Stimulated activated CD4-positive, alpha-beta T cell treated with anti-CD3 and anti-CD28 coated beads, Interleukin-1b, Interleukin-23, amount 100 ng/mL, for 48 hours (primary cell): ENCODE measurements at places on chromosomes 12 and 14.
A peak's percentile ranks its signal among the peaks of the same experiment; 100 is the strongest.

GRCh38 chr12:88638966-88639760 is 58.9 kb upstream of the KITLG start:
- DNase-seq, result no peak

GRCh38 chr14:104094709-104095425 is 9.4 kb downstream of the ASPG start:
- peak; percentile 74 for DNase-seq

- DNase-seq, result no peak
These were observed 3.1 kb downstream of the DDIT3 start for GRCh38 chr12:57517187-57517586.

- peak; percentile 34 for DNase-seq
These were observed 927.1 kb downstream of the VRK1 start for GRCh38 chr14:97724265-97724731.

- DNase-seq, result no peak
These were observed 21.0 kb upstream of the MAGOHB start for GRCh38 chr12:10634427-10634826.

GRCh38 chr12:54214553-54215406 is 26.0 kb upstream of the SMUG1 start:
- peak; percentile 90 for DNase-seq

DNA sequence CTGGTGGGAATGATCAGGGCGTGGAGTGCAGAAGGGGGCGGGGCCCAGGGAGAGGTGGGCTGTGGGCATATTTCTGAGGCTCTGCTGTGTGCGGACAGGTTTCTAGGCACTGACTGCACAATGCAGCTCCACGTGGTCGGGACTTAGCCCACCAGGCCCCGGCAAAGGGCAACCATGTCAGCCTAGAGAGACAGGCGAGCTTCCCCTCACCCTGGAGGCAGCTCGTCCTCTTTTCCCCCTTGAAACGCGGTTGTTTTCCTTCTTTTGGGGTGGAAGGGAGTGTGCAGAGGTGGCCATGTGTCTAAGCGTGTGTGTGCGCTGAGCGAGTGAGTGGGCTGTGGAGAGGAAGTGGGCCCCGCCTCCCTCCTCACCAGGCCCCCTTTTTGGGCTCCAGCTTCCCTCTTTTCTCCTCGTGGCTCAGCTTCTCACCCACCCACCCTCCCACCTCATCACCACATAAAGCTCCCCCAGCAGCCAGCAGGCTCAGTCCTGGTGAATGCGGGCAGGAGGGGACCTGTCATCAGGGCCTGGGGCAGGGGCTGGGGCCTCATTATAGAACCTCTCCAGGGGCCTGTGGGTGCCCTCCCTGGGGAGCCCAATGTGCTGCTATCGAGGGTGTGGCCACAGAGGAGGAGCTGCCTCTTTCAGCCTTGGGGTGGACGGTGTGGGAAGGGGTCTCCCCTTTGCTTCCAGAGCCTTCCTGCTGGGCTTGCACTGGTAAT is 22.0 kb downstream of the LRTM2 start:
- no peak for DNase-seq

- peak; percentile 84 for DNase-seq
These were observed 194.9 kb upstream of the OR4E1 start for GRCh38 chr14:21868442-21869046.

- DNase-seq, result no peak
These were observed 426.6 kb downstream of the ATP23 start for GRCh38 chr12:58368001-58368400.

GRCh38 chr12:66901138-66901932 is 222.5 kb upstream of the GRIP1 start:
- no peak for DNase-seq

GRCh38 chr12:106386813-106387535 is 29.4 kb downstream of the POLR3B start:
- no peak for DNase-seq

DNA sequence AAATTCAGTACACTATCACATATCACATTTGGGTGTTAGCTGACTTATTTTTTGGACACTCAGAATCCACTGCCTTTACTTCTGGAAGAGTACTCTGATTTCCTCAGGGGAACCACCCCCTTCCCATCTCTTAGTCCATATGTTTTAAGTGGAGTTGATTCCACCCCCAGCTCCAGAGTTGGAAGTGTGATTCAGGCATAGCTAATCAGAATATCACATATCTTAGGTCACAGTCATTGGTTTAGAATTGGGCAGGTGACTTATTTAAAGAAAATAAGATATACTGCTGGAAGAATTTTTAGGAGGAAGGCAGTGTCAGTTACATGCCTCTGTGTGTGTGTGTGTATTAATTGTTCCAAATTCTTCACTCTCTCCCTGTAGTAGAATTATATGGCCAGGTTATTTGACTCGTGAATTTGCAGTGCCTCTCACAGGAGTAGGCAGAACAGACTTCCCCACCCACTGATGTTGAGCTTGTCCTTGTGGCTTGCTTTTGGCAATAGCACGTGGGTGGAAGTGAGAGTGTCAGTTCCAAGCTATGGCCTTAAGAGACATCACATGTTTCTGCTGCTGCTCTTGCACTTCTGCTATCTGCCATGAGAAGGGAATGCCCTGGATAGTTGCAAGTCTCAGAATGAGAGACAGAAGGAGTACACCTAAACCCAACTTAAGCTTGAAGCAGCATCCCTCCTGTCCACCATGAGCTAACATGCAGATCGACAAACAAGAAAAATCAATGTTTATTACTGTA is 6.4 kb upstream of the GAS2L3 start:
- no peak for DNase-seq

GRCh38 chr14:102511538-102511937 is 2.0 kb upstream of the ANKRD9 start:
- no peak for DNase-seq

DNA sequence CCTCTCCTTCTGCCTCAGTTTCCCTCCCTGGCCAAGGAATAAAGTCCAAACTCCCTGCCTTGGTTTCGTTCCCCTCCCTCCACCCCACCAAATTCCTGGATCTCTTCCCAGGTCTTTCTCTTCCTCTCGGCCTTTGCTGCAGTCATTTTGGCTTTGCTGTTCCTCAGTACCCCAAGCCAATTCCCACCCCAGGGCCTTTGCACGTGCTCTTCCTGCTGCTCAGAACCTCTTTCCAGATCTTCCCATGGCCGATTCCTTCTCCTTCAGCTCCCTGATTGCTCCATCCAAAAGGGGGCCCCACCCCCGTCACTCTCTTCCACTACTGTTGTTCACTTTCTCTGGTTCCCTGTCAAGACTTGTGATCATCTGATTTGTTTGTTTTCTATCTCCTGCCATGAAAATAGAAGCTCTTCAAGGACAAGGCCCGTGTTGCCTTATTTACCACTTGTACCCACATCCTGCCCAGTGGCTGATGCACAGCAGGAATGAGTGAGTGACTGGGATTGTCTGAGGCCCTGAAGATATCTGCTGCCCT is 3.1 kb downstream of the HNF1A start:
- DNase-seq, result no peak

DNA sequence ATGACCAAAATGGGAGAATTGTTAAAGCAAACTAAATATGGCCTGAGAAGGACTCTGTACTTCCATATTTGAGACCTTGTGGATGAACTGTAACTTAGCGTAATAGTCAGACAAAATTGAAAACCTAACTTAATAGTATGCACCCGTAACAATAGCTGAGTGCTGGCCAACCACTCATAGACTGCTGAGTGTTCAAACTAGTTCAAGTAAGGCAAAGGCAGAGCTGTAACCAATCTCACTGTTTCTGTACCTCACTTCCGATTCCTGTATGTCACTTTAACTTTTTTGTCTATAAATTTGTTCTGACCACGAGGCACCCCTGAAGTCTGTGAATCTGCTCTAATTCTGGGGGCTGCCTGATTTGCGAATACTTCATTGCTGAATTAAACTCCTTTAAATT is 27.0 kb upstream of the OS9 start:
- DNase-seq, result no peak

- DNase-seq, result no peak
These were observed 15.1 kb downstream of the XRCC3 start for GRCh38 chr14:103699901-103700752.

DNA sequence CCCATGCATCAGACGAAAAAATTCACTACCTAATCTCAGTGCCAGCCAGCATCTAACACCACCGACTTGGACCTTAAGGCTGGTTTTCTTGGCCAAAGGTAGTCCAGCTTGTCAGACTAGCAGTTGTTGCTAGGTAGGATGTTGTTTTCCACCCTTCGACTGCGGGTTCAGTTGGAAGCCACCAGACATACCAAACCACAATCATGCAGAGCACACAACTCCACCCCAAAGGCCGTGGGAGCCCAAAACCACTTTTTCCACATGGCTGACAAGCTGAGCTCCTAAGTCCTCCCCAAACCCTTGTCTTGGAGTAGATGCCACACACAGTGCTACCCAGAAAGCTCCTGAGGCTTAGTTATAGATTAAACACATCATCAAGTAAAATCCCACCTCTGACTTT is 46.8 kb downstream of the LRIG3 start:
- no peak for DNase-seq

- no peak for DNase-seq
These were observed 93.5 kb downstream of the PIWIL1 start for GRCh38 chr12:130431176-130431575.

DNA sequence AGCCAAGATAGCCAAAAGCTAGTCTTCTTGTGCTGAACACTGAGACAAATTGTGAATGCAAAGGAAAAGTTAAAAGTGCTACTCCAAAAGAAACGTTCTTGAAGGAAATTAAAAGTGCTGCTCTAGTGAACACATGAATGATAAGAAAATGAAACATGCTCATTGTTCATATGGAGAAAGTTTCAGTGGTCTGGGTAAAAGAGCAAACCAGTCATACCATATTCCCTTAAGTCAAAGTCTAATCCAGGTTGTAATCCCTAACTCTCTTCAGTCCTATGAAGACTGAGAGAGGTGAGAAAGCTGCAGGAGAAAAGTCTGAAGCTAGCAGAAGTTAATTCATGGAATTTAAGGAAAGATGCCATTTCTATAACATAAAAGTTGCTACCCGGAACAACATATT is 121.5 kb downstream of the MNAT1 start:
- no peak for DNase-seq

DNA sequence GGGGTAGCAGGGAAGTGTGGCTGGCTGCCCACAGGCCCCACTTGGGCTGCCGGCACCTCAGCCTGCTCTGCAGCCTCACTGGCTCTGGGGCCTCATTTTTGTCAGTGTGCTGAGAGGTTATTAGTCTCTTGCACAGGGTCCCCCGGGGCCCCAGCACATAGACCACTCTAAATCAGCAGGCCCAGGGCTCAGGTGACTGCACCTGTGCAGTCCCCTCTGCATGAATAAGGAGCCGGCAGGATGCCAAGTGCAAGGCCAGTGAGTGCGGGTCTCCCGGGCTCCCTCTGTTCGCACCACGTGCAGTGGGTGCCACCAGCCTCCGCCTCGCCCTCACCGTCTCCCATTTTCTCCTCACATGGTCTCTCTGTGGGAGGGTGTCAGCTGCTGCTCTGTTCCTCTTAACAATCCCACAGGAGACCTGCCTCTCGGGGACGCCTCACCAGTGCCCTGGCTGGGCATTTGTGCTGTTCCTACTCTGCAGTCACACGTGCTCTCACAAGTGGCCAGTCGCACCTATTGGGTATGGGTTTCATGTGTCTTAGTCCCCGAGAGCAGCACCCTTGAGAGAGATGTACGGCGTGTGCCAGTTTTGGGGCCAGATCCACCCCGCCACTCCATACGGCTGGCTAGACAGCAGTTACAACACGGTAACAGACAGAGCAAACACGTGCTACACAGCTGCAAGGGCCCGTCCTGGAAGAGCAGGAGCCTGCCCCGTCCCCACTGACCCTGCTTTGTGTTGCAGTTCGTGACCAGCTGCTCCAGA is 40.4 kb downstream of the MMAB start:
- DNase-seq, result no peak

- no peak for DNase-seq
These were observed 40.2 kb upstream of the CCT2 start for GRCh38 chr12:69545081-69545480.

- no peak for DNase-seq
These were observed 72.3 kb downstream of the METTL25 start for GRCh38 chr12:82430541-82431145.

DNA sequence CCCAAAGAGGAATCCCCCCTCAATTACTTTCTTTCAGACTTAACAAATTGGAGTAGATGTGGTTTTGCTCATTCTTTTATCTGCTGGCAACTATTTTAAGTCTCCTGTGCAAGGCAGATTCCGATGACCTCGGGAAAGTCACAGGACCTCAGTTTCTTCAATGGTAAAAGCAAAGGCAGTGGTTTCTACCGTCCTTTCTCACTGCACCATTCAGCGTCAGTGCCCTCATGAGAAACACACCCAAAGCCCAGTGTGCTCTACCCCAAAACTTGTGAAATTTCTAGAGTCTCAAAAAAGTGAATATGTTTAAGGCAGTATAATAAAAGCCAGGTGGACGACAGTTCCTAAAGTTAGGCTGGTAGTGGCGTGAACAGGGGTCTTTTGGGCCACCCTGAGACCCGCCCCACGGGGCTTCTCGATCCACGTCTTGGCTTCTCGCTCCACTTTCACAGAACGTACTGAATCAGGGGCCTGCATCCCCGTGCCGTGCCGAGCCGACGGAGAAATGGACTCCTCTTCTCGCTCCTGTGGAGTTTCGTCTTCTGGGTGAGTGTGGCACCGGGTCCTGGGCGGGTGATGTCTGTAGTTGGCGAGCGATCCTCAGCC is 1.3 kb upstream of the ARHGAP5 start:
- DNase-seq, result no peak

DNA sequence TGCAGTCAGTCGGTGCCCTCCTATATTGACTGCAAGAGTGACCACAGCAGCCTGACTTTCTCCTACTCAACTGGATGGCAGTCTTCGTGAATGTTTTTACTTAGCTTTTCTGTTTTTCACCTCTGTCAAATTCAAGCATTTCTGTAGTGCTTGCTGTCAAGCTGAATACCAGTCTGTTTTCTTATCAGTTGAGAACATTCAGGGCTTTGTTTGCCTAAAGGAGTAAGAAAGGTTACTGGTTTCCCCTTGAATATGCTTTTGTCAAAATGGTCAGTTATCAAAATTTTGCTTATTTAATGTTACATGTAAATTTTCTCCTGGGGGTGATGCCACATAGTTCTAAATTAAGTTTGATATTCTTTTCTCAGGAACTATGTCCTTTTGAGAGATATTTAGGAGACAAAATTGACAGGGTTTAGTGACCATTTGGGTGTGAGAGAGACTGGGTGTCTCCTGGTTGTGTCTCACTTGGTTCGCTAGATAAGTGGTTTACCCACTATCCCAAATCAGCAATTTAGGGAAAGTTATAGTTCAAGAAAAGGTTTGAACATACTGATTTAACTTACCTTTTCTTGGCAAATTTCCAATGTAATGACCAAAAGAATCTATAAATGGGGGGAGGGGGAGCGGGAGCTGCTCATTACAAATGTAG is 366.3 kb downstream of the TMTC2 start:
- DNase-seq, result no peak

GRCh38 chr14:42277840-42278239 is 671.2 kb downstream of the LRFN5 start:
- DNase-seq, result no peak
